Suppressor macrophage treated with lipopolysaccharide for 1 hour (primary cell): ENCODE measurements at places on chromosomes 7 and 10.

DNA sequence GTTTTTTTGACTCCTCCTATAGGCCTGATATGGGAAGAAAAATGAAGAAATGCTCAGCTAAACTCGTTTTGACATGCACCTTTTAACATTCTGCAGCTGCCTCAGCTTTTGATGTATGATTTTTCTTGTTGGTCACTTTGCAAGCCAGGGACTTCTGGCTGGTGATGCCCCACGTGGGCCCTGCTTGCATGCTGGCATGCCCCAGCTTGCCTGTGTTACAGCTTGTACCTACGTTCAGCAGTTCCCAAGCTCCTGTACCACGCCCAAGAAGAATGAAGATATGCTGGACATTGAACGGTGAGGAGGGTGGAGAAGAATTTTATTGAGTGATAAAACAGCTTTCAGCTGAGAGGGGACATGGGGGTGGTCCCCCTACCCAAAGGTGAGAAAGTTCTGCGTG lies 245.6 kb upstream of the FZD8 start:
- no peak for DNase-seq

DNA sequence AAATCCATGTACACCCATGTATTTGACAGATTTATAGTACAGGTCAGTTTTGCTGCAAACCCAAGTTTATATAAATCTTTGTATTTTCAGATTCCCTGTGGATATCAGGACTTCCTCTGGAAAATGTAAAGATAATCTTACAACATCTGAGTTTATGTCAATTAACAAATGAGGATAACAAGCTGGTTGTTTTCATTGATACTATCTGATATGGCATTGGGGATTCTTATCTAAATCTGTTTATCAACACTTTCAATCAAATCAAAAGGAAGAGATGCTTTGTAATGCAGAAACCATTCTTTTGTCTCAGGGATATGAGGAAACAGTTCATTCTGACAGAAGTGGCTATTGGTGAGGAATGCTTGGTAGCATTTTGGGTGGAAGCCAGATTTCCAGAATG lies 64.9 kb upstream of the FAM204A start:
- DNase-seq, result no peak

GRCh38 chr7:74481458-74482196 lies 27.9 kb downstream of the GTF2IRD1 start:
- no peak for DNase-seq

GRCh38 chr7:77570330-77571011 lies 33.4 kb downstream of the PTPN12 start:
- peak; percentile 95 for DNase-seq
